ENCODE measurements at places on chromosomes 2 and 18.

GRCh38 chr2:197239434-197239833, 71.1 kb downstream of the ANKRD44 start:
- DNase-seq: no peak

- DNase-seq: no peak
Observed at GRCh38 chr2:33620-34019, 12.7 kb downstream of the FAM110C start.

GRCh38 chr2:230939066-230939591, 14.1 kb upstream of the GPR55 start:
- no peak for DNase-seq

DNA sequence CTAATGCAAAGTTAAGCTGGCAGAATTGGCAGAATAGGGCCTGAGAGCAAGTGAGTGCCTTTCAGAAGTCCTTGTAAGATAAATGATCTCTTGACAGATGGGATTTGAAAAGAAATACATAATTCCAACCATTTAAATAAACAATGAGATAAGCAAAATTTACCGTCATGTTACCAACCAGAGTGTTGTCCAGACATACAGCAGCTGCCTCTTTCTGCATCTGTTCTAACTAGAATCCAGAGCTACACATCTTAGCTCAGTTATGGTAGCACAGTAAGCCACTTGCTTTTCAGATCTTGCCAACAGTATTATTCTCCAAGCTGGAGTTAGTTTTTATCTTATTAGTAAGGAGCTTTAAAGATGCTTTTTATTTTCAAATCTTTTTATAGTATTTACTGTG, 179.6 kb downstream of the BARD1 start:
- no peak for DNase-seq

DNA sequence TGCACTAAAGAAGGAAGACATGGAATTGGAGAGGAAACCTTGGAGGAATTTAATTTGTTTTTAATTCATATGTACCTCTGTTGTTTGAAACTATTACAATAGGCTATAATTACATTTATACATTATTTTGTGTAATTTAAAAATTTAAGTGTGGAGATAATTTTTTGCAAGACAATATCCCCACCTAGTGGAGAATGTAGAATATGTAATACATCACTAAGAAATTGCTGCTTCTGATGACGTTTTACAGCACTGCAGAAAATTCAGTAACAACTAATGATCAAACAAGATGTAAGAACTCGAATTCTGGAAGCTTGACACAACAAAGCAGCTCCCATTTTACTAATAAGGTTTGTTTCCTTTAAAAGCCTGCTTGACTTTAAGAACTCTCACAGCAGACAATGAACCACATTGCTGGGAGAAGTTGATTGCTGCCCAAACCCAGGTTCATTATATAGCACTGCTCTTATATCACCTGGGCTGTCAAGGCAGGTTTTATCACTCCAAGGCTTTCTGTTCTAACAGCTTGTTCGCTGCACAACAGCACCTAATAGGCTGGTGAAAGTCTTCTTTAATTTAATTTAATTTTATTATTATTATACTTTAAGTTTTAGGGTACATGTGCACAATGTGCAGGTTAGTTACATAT, 53.4 kb downstream of the THADA start:
- DNase-seq: no peak

- DNase-seq: peak; percentile 16
Observed at GRCh38 chr2:227324642-227324994, 433 bp upstream of the MFF start.

GRCh38 chr18:78703291-78703690, 276.3 kb upstream of the SALL3 start:
- no peak for DNase-seq

GRCh38 chr18:55265984-55266383, 306.7 kb upstream of the CCDC68 start:
- DNase-seq: no peak

GRCh38 chr2:28165087-28165635, 227.5 kb upstream of the FOSL2 start:
- no peak for DNase-seq

DNA sequence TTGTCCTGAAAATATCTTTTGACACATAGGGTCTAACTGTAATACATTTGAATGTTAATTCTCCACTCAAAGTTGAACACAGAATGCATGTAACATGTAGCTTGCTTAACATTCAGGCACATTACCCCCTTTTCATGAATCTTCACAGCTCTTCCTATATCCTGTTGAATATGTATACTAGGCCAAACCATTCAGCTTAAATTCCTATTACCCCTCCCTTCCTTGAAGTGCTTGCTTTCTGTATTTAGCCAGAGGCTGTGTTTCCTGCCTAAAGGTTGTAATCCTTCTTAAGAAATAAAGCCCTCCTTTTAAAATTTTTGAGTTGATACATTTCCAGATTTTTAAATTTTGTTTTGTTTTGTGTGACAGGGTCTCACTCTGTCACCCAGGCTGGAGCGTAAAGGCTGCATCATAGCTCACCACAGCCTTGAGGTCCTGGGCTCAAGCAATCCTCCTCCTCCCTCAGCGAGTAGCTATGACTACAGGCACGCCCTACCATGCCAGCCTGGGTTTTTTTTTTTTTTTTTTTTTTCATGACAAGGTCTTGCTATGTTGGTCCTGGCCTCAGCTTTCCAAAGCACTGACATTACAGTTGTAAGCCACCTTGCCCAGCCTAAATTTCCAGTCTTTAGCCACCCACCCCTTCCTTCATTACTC, 357.6 kb downstream of the DSC3 start:
- no peak for DNase-seq

- no peak for DNase-seq
Observed at GRCh38 chr2:98580656-98581284, 27.5 kb downstream of the COA5 start.

GRCh38 chr18:79680891-79681339, 1.3 kb downstream of the CTDP1 start:
- no peak for DNase-seq

DNA sequence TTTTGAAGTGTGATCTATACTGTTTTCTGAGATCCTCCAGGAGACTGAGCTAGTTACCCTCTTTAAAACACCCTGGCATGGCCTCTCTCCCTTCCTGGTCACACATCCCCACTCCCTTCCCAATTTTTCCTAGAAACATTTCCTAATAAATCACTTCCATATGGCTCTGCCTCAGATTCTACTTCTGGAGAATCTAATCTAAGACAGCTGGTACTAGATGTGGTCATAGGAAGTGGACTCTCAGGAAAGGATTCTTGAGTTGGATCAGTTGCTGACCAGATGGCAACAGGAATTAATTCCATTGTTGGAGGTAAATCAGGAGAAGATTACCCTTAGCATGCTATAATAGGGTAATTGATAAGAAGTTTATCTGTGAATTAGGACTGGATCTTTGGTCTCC, 310.5 kb downstream of the SATB2 start:
- DNase-seq: no peak

DNA sequence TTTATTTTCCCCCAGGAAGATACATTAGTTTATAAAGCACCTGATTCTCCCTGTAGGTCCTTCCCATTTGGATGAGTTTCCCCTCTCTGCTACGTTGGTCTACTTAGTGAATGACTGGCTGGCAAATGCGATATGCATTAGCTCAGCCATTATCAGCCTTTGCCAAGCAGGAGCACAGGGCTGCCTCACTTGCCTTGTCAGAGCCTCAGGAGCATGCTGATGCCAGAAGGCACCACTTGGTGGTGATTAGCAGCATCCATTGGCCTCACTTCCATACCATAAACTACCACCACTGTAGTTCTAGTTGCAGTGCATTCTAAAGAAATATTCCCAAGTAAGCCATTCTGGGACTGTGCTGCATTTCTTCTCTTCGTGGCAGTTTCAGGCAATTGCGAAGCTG, 442.8 kb upstream of the CHST9 start:
- DNase-seq: no peak

DNA sequence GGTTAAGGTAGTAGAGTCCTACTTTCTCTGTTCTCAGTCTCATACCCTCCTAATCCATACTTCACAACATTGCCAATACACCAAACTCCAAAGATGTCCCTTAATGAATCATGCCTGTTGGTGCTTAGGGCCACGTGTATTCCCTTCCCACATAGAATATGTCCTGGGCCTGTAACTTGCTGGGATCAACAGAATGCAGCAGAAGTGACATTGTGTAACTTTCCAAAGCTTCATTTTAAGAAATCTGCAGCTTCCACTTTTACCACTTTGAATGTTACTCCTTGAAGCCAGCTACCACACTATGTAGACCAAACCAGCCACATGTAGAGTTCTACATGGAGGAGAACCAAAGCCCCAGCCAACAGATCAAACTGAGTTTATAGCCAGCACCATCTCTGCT, 58.5 kb upstream of the ARHGAP15 start:
- no peak for DNase-seq

DNA sequence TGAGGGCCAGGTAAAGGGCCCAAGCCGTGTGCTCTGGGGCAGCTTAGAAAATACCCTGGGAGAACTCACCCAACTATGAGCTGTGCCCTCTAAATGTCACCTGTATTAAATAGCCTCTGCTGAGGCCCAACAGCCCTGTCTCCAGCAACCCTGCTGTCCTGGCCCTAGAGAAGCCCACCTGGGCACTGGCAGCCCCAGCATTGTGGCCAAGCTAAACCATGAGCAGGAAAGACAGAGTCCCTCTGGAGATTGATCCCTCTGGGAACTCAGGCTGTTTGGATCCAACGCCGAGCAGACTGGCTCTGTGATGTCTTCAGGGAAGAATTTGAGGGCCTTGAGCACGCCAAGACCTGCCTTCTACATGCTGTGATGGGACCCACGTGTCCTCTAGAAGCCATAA, 126.5 kb downstream of the TTC32 start:
- no peak for DNase-seq

DNA sequence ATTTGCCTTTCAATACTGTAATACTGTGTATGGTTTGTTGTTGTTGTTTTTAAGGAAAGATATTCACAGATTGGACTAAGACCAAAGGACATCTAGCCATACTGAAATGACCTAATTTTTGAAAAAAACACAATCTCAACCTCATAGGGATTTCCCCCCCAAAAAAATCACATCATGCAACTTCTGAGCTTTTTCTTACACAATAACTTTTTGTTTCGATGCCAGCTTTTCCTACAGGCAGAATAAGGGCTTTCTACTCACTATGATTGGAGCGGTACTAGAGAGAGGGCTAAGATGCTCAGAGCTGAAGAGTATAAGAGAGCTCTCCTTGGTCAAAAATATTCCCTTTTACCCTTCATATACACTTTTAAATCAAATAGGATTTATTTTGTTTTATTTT, 32.4 kb upstream of the SLC3A1 start:
- DNase-seq: no peak

GRCh38 chr2:1812926-1813325, 68.6 kb upstream of the PXDN start:
- DNase-seq: no peak

- no peak for DNase-seq
Observed at GRCh38 chr2:26464390-26465265, 13.3 kb downstream of the OTOF start.

DNA sequence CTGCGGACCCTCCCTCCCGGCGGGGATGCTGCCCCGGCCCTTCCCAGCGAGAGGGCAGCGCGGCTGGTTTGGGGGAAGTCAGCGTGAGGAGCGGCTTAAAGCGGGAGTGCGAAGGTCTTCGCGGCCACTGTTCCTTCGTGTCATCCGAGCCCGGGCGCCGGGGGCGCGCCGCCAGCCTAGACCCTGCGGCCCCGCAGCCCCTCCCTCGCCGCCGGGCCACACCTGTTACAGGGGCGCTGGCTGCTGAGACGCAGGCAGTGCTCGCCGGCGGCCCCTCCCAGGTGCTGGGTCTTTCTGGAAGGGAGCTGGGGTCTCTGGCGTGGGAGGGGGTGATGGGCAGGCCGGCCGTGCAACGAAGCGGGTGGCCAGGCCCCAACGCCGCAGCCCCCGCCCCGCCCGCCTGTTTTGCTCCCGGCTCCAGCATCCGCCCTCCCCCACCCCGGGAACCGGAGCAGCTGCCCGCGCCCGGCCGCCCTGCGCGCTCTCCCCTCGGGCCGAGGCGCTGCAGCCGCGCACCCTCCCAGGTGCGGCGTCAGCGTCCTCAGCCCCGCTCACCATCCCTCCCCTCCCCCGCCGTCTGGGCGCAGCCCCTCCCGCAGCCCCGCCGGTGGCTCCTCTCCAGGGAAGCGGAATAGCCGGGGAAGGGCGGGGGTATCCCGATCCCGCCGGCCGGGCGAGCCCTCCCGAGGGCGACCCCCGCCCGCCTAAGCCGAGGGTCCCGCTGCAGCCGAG, 727 bp downstream of the KIF1A start:
- DNase-seq: no peak

DNA sequence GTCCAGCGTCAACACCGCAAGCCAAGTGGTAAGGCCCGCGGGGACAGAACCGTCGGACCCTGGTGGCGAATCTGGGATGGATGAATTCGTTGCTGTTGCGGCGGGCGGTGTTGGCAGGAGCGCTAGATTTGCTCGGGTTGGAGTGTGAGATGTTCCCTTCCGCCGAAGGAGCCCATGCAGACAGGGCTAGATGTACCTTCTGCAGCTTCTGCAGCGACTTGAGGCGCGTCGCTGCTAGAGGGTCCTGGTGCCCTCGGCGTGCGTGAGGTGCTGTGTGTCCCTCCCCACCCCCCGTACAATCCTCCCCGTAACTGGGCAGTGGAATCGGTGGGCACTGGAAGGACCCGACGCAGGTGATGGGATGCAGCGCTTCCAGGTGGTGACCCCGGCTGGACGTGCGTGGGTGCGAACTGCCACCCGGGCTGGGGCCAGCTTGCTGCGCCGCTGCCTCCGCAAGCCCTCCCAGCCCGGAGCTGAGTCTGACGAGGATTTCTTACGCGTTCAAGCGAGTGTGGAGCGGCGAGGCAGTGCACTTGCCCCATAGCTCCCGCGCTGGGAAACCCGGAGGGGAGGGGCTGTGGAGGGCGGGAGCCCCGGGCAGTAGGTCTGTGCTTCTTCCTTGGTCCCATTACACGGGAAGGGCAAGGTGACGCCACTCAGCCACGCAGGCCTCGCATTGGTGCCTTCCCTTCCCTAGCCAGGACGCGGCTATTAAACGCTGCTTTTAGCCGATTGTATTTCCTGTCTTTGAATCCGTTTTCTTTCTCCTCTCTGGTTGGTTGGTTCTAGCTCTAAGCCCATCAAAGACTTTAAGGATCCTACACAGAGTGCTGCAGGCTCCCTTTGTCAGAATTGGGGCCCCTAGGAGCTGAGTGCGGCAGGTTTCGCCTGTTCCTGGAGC, 34.2 kb downstream of the CHRNA1 start:
- no peak for DNase-seq

- DNase-seq: no peak
Observed at GRCh38 chr2:199804831-199805230, 46.2 kb downstream of the FTCDNL1 start.

DNA sequence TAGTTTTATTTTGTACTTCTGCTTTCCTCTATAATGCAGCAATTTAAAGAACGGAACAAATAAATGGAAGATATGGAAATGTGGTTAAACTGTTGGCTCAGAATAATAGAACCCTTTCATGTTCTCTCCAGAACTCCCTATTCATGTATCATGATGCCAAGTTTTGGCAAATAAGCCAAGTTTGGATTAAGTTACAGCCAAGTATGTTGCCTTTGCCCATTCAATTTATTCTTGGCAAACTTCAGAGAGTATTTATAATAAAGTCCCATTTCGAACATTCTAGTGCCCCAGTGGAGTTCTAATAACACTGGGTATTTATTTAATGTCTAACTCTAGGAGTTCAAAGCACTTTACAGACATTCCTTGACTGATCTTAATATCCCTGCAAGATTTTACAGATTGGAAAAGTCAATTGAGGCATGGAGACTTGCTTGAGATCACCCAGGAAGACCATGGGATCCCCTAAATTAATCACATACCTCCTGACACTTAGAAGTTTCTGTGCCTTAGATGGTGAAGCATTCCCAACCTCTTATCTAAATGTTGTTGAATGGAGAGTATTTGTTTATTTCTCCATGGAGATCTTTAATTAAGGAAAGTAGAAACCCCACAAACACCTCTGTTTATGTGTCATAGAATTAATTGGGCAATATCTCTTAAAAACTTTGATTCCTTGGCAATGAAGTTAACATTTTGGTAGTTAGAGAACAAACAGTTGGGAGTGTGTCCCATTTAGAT, 106.7 kb downstream of the ACKR3 start:
- no peak for DNase-seq

All from GM12892 (cell line).